Stimulated activated CD8-positive, alpha-beta memory T cell treated with anti-CD3 and anti-CD28 coated beads, Interleukin-15, amount 100 ng/mL, for 1 hour (primary cell): ENCODE measurements at places on chromosomes 7 and 10.

DNA sequence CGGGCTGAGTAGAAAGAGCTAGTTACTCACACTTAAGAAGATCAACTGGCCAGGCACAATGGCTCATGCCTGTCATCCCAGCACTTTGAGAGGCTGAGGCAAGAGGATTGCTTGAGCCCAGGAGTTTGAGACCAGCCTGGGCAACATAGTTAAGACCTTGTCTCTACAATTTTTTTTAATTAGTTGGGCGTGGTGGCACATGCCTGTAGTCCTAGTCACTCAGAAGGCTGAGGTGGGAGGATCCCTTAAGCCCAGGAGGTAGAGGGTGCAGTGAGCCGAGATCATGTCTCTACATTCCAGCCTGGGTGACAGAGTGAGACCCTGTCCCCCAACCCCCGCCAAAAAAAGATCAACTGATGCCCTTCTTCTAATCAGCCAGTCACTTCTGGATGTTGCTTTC lies 74.6 kb upstream of the ATP6V0A4 start:
- no peak for DNase-seq

DNA sequence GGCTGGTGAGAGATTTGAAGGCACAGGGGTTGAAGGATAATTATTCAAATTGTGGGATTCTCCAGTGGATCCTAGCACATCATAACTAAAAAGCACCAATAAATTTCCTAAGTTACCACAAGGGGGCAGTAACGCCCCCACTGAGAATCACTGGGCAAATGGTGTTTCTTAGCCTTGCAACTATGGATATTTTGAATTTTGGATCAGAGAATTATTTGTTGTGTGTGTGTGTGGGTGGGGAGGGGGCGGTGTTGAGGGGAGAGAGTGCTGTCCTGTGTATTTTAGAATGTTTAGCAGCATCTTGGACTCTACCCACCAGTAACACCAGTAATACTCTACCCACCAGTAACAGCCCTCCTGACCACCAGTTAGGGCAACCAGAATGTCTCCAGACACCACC lies 63.3 kb upstream of the PRKG1 start:
- DNase-seq, result no peak

GRCh38 chr10:86419101-86419500 lies 52.5 kb upstream of the GRID1 start:
- DNase-seq, result no peak

DNA sequence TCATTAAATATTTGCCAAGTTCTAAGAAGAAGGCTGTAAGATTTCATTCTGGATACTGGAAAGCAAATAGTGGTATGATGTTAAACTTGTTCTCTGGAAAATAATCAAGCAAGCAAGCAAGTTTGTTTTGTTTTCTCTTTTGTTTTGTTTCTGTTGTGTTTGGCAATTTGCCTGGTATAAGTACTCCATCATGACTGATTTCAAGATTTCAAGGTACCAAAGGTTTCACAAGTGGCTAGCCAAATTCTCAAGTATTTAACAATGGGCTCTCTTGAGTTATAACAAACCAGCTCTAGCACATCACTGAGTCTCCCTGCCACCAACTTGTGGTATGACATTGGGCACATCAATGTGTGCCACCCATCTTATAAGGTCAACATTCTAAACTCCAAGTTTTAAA lies 151.7 kb upstream of the IGFBP3 start:
- no peak for DNase-seq

DNA sequence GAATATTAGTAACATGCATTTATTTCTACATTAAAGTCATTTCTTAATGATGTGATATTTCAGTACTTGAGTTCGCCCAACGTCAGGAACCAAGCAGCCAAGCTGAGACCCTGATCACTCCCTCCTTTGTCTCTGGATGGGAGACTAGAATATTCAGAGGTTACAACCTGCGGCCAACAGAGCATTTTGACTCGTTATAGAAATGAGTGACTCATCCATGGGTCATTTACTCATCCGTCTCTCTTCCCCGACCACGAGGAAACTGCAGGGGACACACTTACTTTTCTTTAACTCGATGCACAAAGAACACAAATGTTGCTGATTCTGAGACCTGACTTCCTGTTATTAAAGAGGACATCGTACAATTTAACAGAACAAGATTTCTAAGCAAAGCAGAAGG lies 343.3 kb downstream of the FRMD4A start:
- no peak for DNase-seq

DNA sequence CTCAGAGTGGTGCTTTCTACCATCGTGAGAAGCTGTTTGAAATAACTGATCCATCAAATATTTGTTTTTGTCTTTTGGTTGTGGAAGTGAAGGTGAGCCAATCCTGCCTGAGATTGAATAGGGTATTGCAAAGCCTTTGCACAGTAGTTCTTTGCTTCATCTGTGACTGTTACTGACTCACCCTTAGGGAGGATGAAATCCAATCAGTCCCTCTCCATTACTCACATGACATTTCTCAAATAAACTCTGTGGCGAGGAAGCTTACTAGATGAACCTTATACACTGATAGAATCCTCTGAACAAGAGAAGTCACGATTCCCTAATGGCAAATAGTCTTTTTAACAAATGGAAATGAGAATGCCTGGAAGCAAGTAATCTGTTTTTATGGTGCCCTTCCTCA lies 31.9 kb downstream of the HEPACAM2 start:
- no peak for DNase-seq

DNA sequence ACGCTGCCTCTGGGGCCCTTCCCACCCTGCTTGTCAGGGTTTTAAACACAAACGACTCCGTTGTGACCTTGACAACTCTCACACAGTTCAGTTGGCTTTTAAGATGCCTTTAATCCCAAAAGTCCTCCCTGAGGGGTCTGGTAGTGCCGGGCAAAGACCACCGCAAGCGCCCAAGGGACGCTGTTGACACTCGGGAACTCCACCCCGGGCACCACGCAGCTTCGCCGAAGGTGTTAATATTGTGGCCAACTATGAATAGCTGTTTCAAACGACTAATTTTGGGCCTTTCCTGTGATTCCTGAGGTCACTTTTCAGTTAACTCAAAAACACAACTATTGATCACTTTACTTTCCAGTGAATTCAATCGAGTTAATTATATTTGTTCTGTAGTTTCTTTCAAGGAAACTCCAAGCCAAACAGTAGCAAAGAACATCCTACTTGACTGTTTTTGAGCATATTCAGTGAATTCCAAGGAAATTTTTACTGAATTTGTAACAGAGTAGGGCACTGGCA lies 958 bp upstream of the ESYT2 start:
- no peak for DNase-seq

- DNase-seq, result no peak
Observed at GRCh38 chr7:117211614-117212013, 111.2 kb downstream of the WNT2 start.

DNA sequence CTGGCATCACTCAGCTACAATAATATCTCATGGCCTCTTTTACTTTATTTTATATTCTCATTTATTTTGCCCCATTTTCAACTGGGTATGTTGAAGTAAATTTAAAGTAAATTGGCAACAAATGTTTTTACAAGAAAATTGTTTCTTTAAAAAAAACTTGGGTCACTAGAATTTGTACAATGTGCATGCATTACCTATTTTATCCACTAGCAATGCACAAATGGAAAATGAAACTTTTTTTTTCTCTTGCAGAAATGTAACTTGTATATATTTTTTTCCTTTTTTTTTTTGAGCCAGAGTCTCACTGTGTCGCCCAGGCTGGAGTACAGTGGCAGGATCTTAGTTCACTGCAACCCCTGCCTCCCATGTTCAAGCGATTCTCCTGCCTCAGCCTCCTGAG lies 10.3 kb upstream of the H2AZ2 start:
- DNase-seq, result no peak

GRCh38 chr7:3280946-3281656 lies 20.0 kb upstream of the SDK1 start:
- no peak for DNase-seq

DNA sequence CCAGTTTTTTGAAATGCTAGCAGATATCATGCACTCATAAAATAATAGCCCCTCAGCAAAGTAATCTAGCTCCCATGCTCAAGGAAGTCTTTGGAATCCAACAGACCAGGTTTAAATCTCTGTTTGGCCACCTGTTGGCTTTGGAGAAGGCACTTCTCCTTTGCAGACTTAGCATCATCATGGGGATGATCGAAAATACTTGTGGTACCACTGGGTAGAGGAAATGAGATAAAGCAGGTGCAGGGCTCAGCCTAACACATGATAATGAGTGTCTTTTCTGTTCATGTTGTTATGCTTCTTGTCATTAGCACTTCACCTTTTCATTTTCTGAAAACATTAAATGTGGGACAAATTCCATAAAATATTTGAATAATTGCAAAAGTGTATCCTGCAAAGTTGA lies 67.4 kb downstream of the LRRC18 start:
- DNase-seq, result no peak

DNA sequence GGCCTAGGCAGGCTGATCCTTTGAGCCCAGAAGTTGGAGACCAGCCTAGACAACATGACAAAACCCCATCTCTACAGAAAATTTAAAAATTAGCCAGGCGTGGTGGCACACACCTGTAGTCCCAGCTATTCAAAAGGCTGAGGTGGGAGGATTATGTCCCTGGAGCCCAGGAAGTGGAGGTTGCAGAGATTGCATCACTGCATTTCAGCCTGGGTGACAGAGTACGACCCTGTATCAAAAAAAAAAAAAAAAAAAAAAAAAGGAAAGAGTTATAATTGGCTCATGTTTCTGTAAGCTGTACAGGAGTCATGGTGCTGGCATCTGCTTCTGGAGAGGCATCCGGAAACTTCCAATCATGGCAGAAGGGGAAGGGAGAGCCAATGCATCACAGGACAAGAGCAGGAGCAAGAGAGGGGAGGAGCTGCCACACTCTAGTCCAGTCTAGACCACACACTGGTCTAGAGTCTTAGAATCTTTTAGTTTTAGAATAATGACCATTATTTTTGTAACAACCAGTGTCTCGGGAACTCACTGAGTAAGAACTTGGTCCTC lies 16.8 kb downstream of the DOCK1 start:
- no peak for DNase-seq

GRCh38 chr7:131931370-131931769 lies 374.9 kb upstream of the PODXL start:
- no peak for DNase-seq

- DNase-seq, result no peak
Observed at GRCh38 chr7:5349005-5349380, 66.2 kb downstream of the SLC29A4 start.

- DNase-seq, result no peak
Observed at GRCh38 chr7:81333004-81333403, 414.2 kb upstream of the SEMA3C start.

- no peak for DNase-seq
Observed at GRCh38 chr7:101537205-101537604, 91.9 kb downstream of the MYL10 start.

- no peak for DNase-seq
Observed at GRCh38 chr10:78390051-78390450, 356.4 kb downstream of the RPS24 start.

DNA sequence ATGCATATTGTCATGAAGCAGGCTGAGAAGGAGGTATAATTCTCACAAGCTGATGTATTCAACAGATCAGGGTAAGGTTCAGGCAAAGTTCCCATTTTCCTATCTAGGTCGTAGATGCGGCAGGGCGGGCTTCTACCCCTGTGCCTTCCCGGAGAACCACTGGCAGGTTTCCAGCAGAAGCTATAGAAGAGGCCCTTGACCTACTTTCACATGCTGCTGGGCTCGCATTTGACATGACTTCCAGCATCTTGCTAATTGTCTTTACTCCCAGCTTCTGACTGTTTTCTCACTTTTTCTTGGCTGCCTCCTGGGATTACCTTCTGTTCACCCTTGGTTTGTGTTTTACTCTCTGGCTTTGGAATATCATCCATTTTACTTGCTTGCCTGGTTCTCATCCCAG lies 32.6 kb upstream of the ORC5 start:
- no peak for DNase-seq

GRCh38 chr10:115956225-115957011 lies 316.6 kb downstream of the GFRA1 start:
- no peak for DNase-seq

DNA sequence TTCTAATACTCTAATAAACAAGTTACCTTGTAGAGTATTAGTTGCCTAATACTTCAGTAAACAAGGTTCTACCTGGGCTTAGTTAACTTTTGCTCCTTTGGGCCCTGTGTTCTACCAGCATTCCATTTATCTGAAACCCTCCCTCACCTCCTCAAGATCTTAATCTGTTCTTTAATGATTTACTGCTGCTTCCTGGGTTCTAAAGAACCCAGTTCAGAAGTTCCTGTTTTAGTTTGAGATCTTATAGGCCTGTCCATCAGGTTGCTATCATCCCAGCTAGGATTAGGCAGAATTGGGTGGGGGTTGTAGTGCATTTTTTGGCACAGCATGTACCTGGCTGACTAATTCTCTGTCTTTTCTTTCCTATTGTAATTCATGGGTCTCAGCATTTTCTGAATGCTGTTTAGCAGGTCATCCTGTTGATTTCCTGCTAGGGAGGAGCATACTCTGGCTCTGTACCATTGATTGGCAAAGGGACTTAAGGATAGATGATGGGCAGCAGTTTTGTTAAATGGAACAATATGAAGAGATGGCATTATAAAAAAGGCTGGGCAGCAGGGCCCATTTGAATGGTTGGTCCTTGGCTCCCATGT lies 53.7 kb upstream of the TMEM248 start:
- no peak for DNase-seq

DNA sequence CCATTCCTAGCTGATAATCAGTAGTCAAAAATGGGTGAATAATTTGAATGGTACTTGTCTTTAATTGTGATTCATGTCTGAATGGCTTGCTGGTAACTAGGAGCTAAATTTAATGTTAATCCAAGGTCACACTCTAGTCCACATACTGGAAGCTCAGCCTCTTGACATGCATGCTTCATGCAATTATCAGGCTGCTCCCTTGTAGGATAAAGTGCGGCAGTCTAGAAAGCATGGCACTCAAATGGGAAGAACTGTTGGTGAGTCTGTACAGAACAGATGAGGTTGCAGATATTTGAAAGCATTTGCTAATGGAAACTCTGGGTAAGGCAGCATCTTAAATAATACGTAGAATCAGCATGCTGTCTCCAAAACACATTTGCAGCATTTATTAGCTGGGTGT lies 499.4 kb downstream of the AUTS2 start:
- DNase-seq, result no peak

DNA sequence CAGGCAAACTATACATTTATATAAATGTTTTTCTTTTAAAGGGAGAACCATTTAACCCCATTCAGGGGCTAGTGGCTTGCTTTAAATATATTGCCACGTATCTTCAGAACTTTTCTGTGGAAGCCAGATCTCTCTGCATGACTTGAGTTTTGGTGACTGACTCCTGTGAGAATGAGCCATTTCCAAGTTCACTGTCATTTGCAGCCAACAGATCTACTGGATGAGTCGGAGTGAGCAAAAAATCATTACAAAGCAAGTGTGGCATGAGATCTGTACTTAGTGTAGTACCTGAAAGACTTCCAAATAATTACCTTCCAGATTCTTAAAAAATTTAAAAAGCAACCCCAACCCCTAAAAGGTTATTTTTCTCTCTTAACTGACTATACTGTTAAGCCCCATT lies 45.6 kb downstream of the PDSS1 start:
- DNase-seq, result no peak

GRCh38 chr7:148185041-148185440 lies 405.5 kb upstream of the C7orf33 start:
- no peak for DNase-seq

GRCh38 chr7:105617280-105618015 lies 36.2 kb upstream of the EFCAB10 start:
- DNase-seq, result no peak
